Trophoblast cell (in vitro differentiated cells and primary cell): ENCODE measurements at places on chromosomes 11 and 22.

- H3K27ac ChIP-seq, result no peak overlapping the region
- DNase-seq, result no peak
- no peaks in the 10 kb centered on the region for H3K36me3 ChIP-seq
- no peak overlapping the region for H3K4me3 ChIP-seq
- no peaks in the 10 kb centered on the region for H3K27me3 ChIP-seq
These were observed 127.0 kb downstream of the TRPC6 start for GRCh38 chr11:101456812-101457211.

DNA sequence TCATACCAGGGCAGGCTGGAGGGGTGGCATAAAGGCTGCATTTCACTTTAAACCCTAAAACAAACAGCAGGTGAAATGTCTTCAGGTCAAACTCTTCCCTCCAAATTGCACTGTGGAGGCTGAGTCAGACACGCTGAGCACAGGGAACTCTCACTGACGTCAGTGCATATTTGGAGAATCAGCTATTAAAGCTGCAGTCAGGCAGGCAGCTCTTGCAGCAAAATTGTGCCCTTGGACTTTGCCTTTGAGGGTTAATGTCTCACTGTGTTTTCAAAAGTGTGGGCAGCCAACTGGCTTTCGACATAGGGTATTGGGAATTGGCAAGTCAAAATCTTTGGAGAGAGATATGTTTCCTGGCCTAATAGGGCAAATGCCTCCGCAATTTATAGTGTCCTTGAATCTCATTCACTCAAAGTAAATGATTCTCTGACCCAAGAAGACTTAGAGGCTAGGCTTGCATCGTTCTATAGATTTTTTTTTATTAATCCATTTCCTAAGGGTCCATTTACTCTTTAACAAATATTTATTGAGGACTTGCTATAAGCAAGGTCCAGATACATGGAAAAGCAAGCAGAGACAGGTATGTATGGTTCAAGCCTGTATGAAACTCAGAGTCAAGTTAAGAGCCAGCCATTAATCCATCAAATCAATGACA is 27.7 kb upstream of the SMCO4 start:
- H3K4me1 ChIP-seq, result peaks cover 2% of the 10 kb centered on the region
- no peak overlapping the region for H3K27ac ChIP-seq
- H3K27me3 ChIP-seq, result no peaks in the 10 kb centered on the region

DNA sequence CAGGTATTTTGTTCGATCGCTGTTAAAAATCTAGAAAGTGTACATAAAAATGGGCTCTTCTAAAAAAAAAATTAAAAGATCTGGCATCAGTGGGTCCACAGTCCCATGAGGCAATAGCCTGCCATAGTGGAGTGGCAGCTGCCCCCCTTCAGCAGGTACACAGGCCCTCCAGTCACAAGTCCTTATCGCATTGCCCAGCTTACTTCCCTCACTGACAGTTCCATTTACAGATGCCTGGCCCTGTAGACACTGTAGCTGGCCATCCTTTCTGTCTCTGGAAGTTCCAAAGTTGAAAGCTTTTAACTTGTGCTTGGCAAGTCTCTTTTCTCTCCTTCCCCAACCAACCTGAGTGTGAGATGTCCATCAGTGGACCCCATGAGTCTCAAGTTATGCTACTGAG is 11.4 kb downstream of the ZNRF3 start:
- no peak for DNase-seq
- no peak overlapping the region for H3K27ac ChIP-seq
- no peaks in the 10 kb centered on the region for H3K27me3 ChIP-seq
- H3K36me3 ChIP-seq, result no peaks in the 10 kb centered on the region
- H3K4me1 ChIP-seq, result peaks cover 27% of the 10 kb centered on the region

- no peaks in the 10 kb centered on the region for H3K4me1 ChIP-seq
- no peak for DNase-seq
- no peaks in the 10 kb centered on the region for H3K27me3 ChIP-seq
These were observed 116.0 kb upstream of the ANO1 start for GRCh38 chr11:69962152-69962551.

GRCh38 chr11:12275818-12276217 is 101.6 kb upstream of the PARVA start:
- H3K27me3 ChIP-seq, result no peaks in the 10 kb centered on the region
- no peak overlapping the region for H3K4me3 ChIP-seq
- peaks cover 11% of the 10 kb centered on the region for H3K4me1 ChIP-seq
- no peak overlapping the region for H3K27ac ChIP-seq

GRCh38 chr11:97856666-97857065 is 1164.1 kb upstream of the CNTN5 start:
- no peak overlapping the region for H3K4me3 ChIP-seq
- no peak for DNase-seq
- H3K27ac ChIP-seq, result no peak overlapping the region
- no peaks in the 10 kb centered on the region for H3K4me1 ChIP-seq
- H3K36me3 ChIP-seq, result no peaks in the 10 kb centered on the region

DNA sequence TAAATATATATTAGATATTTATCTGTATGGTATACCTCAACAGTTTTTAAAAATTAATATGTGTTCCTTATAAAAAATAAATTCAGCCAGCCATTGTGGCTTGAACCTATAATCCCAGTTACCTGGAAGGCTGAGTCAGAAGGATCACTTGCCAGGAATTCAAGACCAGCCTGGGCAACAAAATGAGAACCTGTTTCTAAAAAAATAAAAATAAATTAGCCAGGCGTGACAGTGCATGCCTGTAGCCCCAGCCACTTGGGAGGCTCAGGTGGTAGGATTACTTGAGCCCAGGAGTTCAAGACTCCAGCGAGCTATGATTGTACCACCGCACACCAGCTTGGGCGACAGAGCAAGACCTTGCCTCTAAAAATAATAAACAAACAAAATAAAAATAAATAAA is 54.9 kb downstream of the PHF21A start:
- H3K27me3 ChIP-seq, result no peaks in the 10 kb centered on the region
- no peaks in the 10 kb centered on the region for H3K36me3 ChIP-seq
- no peak overlapping the region for H3K4me3 ChIP-seq
- no peak overlapping the region for H3K27ac ChIP-seq
- DNase-seq, result no peak
- H3K4me1 ChIP-seq, result no peaks in the 10 kb centered on the region

GRCh38 chr11:79110321-79110720 is 330.5 kb downstream of the TENM4 start:
- H3K27ac ChIP-seq, result no peak overlapping the region
- peaks cover 9% of the 10 kb centered on the region for H3K4me1 ChIP-seq
- no peak overlapping the region for H3K4me3 ChIP-seq
- no peaks in the 10 kb centered on the region for H3K36me3 ChIP-seq
- peak; percentile 51 for DNase-seq

DNA sequence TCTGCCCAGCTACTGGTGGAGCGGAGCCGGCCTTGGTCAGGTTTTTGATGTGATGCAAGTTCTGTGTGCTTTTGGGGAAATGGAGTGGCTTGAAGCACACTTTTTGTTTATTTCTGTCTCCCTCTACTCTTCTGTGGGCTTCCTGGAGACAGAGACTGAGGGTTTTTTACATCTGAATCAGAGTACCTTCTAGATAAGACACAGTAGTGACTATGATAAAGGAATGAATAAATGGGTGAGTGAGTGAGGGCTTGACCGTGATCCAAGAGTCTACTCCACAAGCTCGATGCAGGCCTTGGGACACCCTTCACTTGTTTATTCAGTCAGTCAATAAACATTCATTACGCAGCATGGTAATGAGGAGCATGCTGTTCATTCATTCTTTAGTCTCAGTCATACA is 125.7 kb downstream of the PKNOX2 start:
- no peak overlapping the region for H3K4me3 ChIP-seq
- DNase-seq, result no peak
- no peaks in the 10 kb centered on the region for H3K36me3 ChIP-seq
- no peak overlapping the region for H3K27ac ChIP-seq
- H3K27me3 ChIP-seq, result no peaks in the 10 kb centered on the region
- peaks cover 9% of the 10 kb centered on the region for H3K4me1 ChIP-seq

DNA sequence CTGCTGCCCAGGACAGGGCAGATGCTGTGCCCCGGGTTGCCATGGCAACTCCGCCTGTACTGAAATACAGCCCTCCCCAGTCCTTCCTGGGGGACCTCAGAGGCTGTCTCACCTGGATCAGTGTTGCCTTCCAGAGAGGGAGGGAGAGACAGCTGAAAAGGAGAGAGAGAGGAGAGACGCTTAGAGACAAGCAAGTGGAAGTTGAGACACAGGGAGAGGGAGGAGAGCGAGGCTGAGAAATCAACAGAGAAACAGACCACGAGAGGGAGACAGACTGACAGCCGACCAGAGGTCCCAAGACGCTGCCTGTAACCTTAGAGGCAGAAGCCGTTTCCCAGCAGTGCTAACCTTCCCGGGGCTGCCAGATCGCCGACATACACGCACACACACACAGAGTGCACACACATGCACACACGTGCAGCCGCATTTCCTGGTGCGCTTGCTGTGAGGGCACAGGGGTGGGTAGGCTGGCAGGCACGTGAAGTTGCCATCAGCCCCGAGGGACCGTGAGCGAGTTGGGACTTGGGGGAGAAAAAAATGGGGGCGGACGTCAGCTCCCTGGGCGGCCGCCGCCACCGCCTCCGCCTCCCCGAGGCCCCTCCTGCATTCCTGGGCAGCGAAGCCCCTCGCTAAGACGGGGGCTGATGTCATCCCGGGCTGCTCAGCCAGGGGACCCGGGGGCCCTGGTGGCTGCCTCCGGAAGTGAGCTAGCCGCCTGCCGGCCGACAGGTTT is 88.6 kb upstream of the CRYBB3 start:
- H3K27me3 ChIP-seq, result no peaks in the 10 kb centered on the region
- H3K4me3 ChIP-seq, result peak overlapping the region; percentile 83
- peaks cover 29% of the 10 kb centered on the region for H3K4me1 ChIP-seq
- peak overlapping the region; percentile 90 for H3K27ac ChIP-seq

GRCh38 chr11:106770489-106771085 is 247.7 kb downstream of the GUCY1A2 start:
- DNase-seq, result no peak
- H3K4me3 ChIP-seq, result no peak overlapping the region
- H3K4me1 ChIP-seq, result no peaks in the 10 kb centered on the region
- H3K27ac ChIP-seq, result no peak overlapping the region
- no peaks in the 10 kb centered on the region for H3K27me3 ChIP-seq

GRCh38 chr22:49774499-49775151 is 53.0 kb downstream of the BRD1 start:
- H3K27ac ChIP-seq, result no peak overlapping the region
- DNase-seq, result no peak
- no peaks in the 10 kb centered on the region for H3K27me3 ChIP-seq
- H3K4me1 ChIP-seq, result no peaks in the 10 kb centered on the region
- H3K4me3 ChIP-seq, result no peak overlapping the region

GRCh38 chr11:38005597-38005996 is 1407.6 kb upstream of the RAG2 start:
- no peaks in the 10 kb centered on the region for H3K27me3 ChIP-seq
- no peak overlapping the region for H3K27ac ChIP-seq

- DNase-seq, result no peak
- no peak overlapping the region for H3K27ac ChIP-seq
- peaks cover 10% of the 10 kb centered on the region for H3K27me3 ChIP-seq
- H3K36me3 ChIP-seq, result no peaks in the 10 kb centered on the region
- no peak overlapping the region for H3K4me3 ChIP-seq
These were observed 2.8 kb downstream of the IL17RA start for GRCh38 chr22:17087498-17088131.

DNA sequence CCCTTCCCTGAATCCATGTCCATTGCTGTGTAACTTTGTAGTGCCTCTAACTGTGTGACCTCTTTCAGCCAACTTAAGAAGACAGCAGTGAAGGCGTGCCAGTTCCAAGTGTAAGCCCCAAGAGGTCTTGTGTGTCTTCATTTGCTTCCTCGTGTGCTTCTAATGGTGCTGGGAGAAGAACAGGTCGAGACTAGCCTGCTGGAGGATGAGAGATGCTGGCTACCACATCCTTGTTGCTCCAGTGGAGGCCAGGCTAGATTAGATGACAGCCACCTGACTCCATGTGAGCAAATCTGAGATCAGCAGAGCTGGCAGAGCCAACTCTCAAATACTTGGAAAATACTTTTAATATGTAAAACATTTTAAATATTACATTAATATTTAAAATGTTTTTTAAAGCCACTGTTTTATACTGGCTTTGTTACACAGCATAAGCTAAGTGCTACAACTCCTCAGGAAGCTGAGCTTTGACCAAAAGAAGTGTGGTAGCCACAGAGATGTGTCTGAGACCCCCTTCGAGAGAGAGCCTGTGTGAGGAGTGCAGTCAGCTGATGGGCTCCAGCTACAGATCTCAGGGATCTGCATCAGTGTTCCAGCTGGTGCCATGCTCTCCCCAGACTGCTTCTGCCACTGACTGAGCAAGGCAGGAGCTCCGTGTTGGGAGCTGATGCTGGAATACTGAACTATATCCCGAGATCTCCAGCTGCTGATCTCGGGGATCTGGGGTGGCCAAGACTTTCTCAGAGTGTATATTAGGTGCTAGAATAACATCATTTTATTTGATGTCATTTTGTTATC is 8.9 kb downstream of the KCNJ11 start:
- no peak overlapping the region for H3K27ac ChIP-seq
- H3K4me3 ChIP-seq, result no peak overlapping the region
- H3K36me3 ChIP-seq, result no peaks in the 10 kb centered on the region
- H3K4me1 ChIP-seq, result no peaks in the 10 kb centered on the region

DNA sequence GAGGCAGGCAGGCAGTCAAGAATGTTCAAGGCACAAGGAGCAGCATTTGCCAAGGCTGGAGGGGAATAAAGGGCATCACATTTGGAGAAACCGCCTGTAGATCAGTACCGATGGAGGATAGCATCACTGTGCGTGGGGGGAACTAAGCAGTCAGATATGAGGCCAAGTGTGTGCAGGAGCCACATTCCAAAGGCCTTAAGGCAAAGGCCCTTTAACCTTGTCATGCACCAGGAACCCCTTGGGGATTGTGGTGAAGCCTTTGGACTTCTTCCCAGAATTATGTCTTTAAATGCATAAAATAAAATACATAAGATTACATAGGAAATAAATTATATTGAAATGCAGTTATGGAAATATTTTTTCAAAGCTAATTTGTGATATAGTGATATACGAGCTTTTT is 532.1 kb downstream of the BUD13 start:
- no peak for DNase-seq
- H3K4me1 ChIP-seq, result no peaks in the 10 kb centered on the region
- H3K36me3 ChIP-seq, result no peaks in the 10 kb centered on the region
- H3K27me3 ChIP-seq, result no peaks in the 10 kb centered on the region
- no peak overlapping the region for H3K27ac ChIP-seq

- no peaks in the 10 kb centered on the region for H3K36me3 ChIP-seq
- DNase-seq, result no peak
- H3K4me1 ChIP-seq, result no peaks in the 10 kb centered on the region
These were observed 9.4 kb upstream of the NPTXR start for GRCh38 chr22:38853196-38853651.

DNA sequence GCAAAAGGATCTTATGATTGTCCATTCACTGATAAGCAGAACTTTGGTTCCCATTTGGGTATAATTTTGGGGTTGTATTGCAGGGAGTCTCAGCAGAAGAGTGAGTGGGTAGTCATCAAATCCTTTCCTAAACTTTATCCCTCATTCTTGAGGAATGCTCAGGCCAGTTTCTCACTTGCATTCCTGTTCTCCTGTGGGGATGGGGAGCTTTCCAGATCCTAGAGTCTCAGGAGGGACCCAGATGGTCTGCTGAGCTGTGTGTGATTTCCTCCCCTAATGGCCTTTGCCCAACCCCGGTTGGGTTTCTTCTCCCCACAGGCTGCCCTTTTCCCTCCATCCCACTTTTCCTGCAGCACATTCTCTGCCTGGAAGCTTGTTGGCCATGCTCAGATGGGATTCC is 79.9 kb downstream of the MIAT start:
- no peaks in the 10 kb centered on the region for H3K4me1 ChIP-seq
- H3K4me3 ChIP-seq, result no peak overlapping the region
- no peaks in the 10 kb centered on the region for H3K36me3 ChIP-seq
- no peak overlapping the region for H3K27ac ChIP-seq
- DNase-seq, result no peak

GRCh38 chr11:116911976-116912734 is 74.7 kb upstream of the APOA1 start:
- H3K27ac ChIP-seq, result no peak overlapping the region
- no peaks in the 10 kb centered on the region for H3K4me1 ChIP-seq
- H3K4me3 ChIP-seq, result no peak overlapping the region
- DNase-seq, result no peak
